ENCODE measurements at places on chromosomes 16 and 17.
A peak's percentile ranks its signal among the peaks of the same experiment; 100 is the strongest.

DNA sequence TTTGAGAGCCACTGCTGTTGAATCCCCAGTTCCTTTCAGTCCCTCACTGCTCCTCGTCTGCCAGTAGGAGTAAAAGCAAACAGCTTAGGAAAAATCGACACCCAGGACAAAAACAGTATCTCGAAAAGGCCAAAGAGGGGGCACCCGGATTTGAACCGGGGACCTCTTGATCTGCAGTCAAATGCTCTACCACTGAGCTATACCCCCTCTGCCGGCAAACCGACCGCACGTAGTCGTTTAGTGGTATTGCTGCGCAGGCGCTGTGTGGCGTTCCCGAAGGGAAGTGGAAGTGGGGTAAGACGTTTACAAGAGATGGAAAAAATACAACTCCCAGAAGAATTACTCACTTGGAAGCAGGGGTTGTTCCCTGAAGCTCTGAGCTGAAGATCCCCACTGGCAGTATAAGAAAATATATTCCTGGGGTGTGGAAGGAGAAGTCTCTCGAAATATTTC lies 2.2 kb upstream of the PLXDC1 start:
- DNase-seq, result peak; percentile 93

GRCh38 chr17:54882950-54883349 lies 17.7 kb upstream of the TOM1L1 start:
- no peak for DNase-seq

DNA sequence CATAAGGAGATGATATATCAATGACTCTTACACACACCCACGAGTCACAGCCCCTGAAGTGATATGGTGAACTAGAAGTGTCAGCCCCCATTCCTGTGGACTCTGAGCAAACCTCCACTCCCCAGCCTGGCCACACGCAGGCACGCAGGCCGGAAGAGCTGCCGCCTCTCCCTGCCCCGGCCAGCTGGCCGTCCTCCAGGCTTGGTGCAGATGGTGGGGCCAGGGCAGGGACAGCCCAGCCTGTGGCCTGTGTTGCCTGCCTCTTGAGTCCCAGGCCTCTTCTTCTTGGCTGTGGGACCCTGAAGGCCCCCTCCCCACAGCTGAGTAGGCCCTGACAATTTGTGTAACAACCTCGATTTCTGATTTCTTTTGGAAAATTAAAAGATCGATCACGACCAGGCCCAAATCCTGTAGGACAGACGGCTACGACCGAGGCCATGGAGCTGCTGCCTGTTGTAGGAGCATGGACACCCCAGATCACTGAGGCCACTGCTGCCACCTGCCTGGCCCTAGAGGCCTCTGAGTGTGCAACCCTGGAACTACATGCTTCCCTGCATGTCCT lies 10.0 kb upstream of the MPRIP start:
- DNase-seq, result peak; percentile 52

GRCh38 chr16:212999-213398 lies 16.2 kb downstream of the LUC7L start:
- no peak for DNase-seq

DNA sequence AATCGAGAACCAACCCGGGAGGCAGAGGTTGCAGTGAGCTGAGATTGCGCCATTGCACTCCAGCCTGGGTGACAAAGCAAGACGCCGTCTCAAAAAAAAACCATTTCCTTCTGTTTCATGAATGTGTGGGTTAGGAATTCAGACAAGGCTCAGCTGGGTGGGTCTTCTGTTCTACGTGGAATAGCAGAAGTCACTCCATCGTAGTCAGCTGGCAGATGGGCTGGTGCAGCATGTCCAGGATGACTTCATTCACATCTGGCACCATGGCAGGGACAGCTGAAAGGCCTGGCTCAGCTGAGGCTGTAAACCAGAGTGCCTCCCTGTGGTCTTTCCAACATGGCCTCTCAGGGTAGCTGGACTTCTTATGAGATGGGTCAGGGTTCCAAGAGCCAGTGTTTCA lies 89.0 kb downstream of the C17orf67 start:
- no peak for DNase-seq

DNA sequence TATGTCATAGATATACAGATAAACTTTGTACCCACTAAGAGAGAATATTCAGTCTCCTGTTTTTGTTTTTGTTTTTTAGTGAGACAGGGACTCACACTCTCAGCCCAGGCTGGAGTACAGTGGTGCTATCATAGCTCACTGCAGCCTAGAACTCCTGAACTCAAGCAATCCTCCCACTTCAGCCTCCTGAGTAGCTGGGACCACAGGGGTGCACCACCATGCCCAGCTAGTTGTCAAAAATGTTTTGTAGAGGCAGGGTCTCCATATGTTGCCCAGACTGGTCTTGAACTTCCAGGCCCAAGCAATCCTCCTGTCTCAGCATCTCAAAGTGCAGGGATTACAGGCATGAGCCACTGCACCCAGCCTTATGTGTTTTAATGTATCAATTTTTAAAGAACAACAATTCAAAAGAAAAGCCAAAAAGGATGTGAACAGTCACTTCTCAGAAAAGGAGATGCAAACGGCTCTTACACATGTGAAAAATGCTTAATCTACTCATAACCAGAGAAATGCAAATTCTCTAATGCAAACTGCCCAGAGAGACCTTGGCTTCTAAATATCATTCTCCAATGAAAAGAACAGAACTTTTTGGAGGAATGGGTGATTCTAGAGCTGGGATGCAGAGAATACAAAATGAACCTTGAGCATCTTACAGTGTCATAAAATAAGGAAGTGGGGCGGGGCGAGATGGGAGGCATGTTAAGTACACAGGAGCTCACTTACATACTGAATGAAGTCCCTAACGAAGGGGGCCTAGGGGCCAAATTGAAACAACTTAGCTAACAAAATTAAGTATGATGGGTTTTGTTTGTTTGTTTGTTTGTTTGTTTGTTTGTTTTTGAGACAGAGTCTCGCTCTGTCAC lies 7.3 kb upstream of the CMTM3 start:
- DNase-seq, result no peak

GRCh38 chr17:67422897-67423296 lies 45.8 kb downstream of the PITPNC1 start:
- no peak for DNase-seq

DNA sequence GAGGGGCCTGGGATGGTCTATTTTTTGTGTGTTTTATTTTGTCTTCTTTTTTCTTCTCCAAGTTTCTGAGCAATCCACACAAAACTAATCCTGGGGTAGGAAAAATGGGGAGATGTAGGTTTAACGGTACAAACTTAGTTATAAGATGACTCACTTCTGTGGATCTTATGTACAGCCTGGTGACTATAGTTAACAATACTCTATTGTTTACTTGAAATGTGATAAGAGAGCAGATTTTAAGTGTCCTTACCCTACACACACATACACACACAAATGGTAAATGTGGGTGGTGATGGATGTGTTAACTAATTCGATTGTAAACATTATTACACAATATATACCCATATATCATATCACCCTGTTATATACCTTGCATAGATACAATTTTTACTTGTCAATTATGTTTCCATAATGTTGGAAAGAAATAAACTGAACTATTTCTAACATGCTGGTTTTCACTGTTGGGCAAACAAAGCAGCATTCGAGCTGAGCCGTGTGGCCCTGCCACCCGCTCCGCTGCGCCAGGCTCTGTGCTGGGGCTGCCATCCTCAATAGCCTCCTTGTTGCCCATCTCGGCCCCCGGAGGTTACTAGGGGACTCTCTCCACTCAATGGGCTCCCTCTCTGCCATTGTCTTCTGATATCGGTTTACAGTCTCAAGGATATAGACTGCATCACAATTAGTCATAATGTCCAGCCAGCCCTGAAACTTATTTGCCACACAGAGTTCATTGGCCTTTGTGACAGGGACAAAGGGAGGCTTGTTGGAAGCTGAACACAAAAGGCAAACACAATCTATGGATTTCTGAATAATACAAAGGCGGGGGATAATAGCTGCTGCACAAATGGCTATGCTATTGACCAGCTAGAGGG lies 380.3 kb upstream of the MAF start:
- DNase-seq, result no peak

DNA sequence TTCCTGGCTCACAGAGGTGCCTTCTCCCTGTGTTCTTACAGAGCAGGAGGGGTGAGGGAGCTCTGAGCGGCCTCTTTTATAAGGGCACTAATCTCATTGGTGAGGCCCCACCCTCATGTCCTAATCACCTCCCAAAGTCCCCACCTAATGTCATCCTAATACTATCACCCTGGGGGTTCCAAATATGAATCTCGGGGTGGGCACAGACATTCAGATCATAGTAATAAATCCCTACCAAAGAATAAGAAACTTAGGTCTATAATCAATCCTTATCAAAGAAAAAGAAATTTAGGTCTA lies 32.3 kb upstream of the METRNL start:
- no peak for DNase-seq

DNA sequence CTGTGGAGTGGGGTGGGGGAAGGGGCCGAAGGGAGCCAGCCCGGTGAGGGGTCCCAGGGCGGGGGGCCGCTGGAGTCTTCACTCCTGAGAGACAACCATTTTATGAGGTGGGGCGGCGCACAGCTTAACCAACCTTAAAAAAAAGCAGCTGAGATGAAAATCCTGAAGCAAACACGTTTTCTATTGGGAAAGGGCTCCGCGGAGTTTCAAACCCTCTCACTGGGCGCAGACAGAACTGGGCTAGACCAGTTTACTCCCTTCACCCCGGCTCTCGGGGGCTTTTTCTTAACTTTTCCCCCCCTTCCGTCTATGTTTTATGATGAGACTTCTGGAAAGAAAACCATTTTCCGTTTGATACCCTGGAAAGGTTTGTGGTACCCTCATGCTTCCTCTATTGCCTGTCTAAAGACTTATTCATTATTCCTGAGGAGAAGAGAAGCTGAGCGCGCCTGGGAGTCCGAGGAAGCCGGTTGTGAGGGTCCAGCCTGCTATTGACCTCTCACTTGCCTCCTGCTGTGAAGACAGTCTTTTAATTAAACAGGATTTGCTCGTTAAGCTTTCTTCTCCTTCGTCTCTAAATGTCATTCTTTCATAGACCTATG lies 482 bp upstream of the SSH2 start:
- peak; percentile 63 for DNase-seq

DNA sequence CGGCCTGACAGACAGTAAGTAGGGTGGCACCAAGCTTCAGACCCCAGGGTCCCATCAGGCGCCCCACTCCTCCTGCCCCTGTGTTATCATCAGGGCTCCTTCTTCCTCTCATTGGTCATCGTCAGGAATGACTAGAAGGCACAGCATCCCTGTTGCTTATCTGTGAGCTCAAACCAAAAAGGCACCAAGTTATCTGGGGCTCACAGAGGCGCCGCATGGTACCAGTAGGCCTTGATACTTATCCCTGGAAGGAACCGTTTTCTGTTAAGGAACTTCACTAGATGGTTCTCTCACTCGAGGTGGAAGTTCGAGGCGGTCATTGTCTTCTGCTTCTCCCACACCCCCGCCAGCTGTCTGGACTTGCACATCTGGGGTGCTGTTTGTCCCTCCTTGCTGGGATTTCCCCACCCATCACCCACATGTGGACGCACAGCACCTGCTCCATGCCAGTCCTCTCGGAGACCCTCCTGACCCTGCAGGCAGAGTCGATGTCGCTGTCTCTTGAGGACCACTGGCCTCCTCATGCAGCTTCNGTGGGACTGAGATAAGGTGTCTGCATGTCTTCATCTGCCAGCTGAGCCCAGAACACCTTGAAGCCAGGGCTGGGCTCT lies 52.1 kb downstream of the METRNL start:
- no peak for DNase-seq

GRCh38 chr17:72407336-72407909 lies 286.6 kb downstream of the SOX9 start:
- peak; percentile 87 for DNase-seq

DNA sequence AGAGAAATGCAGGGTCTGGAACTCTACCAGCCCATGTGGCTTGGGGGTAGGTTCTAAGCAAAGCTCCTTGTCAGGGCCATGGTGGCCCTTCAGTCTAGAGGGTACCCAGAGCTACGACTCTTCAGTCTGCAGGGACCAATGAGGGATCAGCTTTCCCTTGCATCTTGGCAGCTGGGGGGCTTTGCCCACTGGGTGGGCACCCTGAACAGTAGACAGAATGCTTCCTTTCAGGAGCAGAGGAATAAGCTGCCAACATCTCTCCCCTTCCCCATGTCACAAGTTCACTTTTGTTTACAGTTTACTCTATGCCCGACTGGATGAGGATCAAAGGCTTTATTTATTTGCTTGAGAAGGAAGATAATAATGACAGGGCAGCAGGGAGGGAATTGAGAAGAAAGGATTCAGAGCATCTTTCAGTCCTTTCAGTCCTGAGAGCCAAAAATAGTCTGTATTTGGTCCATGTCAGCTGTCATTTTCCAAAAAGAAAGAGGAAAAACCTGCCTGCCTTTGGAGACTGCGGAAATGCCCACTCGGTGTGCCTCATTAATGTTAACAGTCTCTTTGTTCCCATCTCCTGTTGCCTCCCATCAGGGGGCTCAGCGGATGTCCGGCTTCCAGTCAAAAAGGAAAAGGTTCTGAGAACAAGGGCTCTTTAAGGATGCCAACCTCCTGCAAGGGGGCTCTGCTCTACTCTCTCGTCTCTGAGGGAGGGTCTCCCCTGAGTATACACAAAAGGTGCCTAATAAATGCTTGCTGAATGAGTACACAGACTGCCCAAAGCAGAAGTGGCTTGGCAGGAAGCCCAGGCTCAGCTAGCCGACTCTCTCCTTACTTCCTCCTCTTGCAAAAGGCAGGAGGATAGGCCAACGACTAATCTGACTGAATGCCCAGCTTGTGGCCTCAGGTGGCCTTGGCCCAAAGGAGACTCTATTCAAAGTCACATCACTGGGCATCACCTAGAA lies 17.1 kb downstream of the TRAF4 start:
- DNase-seq, result no peak

- DNase-seq, result no peak
Observed at GRCh38 chr16:81815429-81815766, 36.3 kb downstream of the PLCG2 start.

DNA sequence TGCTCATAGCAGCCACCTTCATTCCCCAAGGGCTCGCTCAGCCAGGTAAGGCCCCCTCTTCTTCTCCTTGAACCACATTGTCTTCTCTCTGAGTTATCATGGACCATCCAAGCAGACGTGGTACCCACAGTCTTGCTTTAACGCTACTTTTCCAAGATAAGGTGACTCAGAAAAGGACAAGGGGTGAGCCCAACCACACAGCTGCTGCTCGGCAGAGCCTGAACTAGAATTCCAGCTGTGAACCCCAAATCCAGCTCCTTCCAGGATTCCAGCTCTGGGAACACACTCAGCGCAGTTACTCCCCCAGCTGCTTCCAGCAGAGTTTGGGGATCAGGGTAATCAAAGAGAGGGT lies 272 bp downstream of the CCL2 start:
- no peak for DNase-seq

GRCh38 chr17:61414936-61415251 lies 15.3 kb downstream of the TBX2 start:
- DNase-seq, result no peak
